GOT3 (cell line): ENCODE measurements at places on chromosomes 5 and 9.

DNA sequence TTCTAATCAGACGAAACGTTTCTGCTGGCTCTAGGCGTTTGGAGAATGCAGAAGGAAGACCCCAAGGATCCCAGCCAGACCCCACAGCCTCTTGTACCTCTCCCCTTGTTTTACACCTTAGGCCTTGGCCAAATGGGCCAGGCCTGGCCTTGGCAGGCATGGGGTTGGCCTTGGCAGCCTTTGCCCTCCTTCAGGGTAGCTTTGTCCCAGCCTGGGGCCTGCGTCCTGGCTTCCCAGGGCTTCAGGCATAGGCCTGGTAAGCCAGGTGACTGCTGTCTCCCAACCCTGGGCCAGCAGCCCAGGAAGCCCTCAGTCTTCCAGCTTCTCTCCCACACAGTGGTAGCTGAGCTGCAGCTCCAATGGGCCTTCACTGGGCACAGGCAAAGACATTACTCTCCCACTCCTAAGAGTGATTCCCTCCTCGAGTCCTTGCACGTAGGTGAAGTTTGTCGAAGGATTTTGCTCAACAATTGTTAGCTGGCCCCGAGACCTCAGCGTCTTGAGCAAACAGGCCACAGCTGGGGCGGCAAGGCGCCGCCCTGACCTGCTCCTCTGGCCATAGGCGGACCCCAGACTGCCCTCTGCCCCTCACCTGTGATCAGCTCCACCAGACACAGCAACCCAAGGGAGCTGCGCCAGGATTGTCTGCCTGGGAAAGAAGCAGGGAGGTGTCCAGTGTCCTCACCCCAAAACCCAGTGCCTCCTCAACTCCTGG lies 1.1 kb upstream of the PITX1 start:
- no peak for DNase-seq

- no peak for DNase-seq
These were observed 5.5 kb upstream of the SCGB3A1 start for GRCh38 chr5:180596668-180597231.

GRCh38 chr5:58022055-58022454 lies 437.8 kb downstream of the PLK2 start:
- no peak for DNase-seq

- no peak for DNase-seq
These were observed 181.1 kb upstream of the SPEF2 start for GRCh38 chr5:35436400-35437057.

- DNase-seq: no peak
These were observed 155.0 kb downstream of the MAN2A1 start for GRCh38 chr5:109844695-109845094.

DNA sequence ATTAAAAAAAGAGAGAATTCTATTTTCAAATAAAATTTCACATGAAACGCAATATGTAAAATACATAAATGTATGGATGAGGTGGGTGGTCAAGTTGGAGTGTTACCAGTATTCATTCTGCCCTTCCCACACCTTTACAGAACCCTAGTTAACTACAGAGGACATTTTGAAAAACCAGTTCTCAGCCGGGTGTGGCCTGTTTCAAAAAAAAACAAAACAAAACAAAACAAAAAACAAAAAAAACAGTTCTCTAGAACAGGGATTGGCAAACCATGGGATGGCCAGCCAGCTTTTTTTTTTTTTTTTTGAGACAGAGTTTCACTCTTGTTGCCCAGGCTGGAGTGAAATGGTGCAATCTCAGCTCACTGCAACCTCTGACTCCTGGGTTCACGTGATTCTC lies 28.4 kb upstream of the HK3 start:
- DNase-seq: no peak

GRCh38 chr9:5783982-5784381 lies 48.9 kb downstream of the ERMP1 start:
- DNase-seq: no peak

GRCh38 chr9:136587145-136587943 lies 41.5 kb upstream of the NOTCH1 start:
- DNase-seq: no peak

- no peak for DNase-seq
These were observed 11.2 kb downstream of the KLHL9 start for GRCh38 chr9:21324047-21324446.

GRCh38 chr9:722388-722980 lies 119.0 kb upstream of the DMRT1 start:
- DNase-seq: no peak

- DNase-seq: no peak
These were observed 94.3 kb downstream of the INSYN2B start for GRCh38 chr5:169886033-169886432.

DNA sequence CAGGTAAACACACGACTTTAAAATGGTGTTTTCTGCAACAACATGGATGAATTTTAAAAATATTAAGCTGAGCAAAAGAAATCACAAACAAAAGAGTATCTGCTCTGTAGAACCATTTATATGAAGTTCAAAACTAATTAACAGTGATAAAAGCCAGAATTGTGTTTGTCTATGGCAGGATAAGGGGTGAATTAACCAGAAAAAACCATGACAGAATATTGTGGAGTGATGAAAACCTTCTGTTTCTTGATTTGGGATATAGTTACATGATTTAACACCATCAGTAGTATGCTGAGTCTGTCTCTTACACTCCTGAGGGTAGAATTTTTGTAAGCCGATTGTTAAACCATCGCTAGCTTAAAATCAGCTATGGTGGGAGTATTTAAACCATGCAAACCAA lies 101.7 kb upstream of the ZNF366 start:
- DNase-seq: no peak

- no peak for DNase-seq
These were observed 3.3 kb upstream of the CDC20B start for GRCh38 chr5:55176176-55176818.

GRCh38 chr5:133470841-133471240 lies 141.5 kb downstream of the FSTL4 start:
- DNase-seq: no peak

DNA sequence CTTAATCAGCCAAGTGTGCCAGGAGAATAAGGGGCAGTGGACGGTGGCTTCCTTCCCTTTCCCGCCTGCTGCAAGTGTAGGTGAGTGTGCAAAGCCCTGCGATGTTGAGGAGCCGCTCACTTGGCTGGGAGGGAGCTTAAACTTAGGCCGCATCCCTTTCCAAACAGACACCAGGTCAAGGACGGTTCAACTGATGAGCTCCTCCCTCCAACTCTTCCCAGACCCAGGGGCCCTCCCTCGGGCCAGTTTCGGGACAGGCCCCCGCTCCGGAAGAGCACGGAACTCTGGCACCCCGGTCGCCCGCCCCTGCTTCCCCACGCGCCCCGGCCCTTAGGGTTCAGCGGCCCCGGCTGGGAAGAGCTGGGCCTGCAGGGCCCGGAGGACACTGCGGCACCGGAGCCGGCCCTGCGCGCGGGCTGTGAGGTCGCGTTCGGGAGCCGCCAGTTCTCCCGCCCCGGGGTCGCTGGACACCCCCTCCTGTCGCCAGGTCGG lies 481 bp downstream of the MRPL36 start:
- no peak for DNase-seq
